Right hindlimb (tissue), 1 donor: ENCODE measurements at places on chromosomes 12 and 14.

DNA sequence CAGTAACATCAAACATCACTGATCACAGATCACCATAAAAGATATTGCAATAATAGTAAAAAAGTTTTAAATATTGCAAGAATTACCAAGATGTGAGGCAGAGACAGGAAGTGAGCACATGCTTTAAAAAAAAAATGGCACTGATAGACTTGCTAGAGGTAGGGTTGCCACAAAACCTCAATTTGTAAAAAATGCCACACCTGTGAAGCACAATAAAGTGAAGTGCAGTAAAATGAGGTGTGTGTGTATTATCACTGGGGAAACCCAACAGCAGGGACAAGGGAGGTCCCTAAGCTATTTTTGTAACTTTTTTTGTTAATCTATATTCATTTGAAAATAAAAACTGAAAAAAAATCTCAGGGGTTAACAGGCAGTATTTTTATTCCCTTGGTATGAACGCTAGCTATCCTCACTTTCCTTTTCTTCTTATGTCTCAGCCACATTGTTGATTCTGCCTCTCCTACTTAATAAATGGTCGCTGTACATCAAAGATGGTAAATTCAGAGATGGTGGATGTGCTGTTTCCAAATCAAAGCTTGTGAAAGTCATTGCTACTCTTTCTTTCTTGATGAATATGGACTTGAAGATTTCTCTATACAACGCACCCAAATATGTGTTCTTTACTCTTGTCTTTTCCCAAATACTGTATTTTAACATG, 14.0 kb upstream of the KLRD1 start:
- no peak for DNase-seq

GRCh38 chr12:91059211-91059610, 1.4 kb upstream of the KERA start:
- DNase-seq: no peak

GRCh38 chr12:72313806-72314205, 41.6 kb downstream of the TRHDE start:
- DNase-seq: no peak

GRCh38 chr14:35159742-35160409, 37.5 kb downstream of the PRORP start:
- DNase-seq: no peak

DNA sequence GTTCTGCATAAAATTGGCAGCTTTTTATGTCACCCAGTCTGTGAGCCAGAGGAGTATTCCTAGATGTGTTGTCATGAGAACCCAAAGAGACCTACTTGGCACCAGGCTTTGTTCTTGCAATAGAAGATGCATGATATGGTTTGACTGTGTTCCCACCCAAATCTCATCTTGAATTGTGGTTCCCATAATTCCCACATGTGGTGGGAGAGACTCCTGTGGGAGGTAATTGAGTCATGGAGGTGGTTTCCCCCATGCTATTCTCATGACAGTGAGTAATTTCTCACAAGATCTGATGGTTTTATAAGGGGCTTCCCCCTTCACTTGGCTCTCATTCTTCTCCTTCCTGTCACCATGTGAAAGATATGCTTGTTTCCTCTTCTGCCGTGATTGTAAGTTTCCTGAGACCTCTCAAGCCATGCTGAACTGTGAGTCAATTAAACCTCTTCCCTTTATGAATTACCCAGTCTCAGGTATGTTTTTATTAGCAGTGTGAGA, 572.0 kb upstream of the ATP2B1 start:
- DNase-seq: no peak

- DNase-seq: no peak
Measured at GRCh38 chr12:27285403-27285802, 41.3 kb downstream of the STK38L start.

DNA sequence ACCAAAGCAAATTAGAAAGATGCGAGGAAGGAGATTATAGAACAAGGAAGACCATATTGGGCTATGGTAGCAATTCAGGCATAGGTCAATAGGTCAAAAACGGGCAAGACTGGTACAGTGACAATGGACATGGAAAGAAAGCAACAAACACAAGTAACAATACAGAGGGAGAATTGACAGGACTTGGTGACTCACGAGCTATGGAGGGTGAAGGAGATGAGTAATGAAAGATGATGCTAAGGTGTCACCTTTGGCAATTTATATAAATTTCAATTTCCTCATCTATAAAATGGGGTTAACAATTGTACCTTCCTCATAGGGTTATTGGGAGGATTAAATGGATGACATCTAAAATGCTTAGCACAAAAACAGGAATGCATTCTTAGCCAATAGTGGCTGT, 15.1 kb upstream of the DUSP16 start:
- no peak for DNase-seq
